ENCODE measurements at places on chromosomes 1 and 21. TPM values are rescaled to one million over a fixed set of nuclear protein-coding genes. Genes with fewer than 3 reads are reported as not detected.

MR1 gene
- 13.0 TPM for total RNA-seq

C1QTNF12 gene
- 0.85 TPM for total RNA-seq

FCRL6 gene
- not detected for total RNA-seq

RIPK4 gene
- 0.38 TPM for total RNA-seq

POLR3GL gene
- 19.2 TPM for total RNA-seq

CFHR4 gene
- total RNA-seq = not detected

TPTE gene
- total RNA-seq = not detected

CRYZ gene
- 52.9 TPM for total RNA-seq

ADAMTSL4 gene
- 4.2 TPM for total RNA-seq

OR2L2 gene
- not detected for total RNA-seq

TEX38 gene
- total RNA-seq = not detected

DMRTA2 gene
- total RNA-seq = not detected

SH2D1B gene
- not detected for total RNA-seq

KLHDC7A gene
- under 0.01 TPM for total RNA-seq

SARS1 gene
- 281 TPM for total RNA-seq

IL20 gene
- not detected for total RNA-seq

TEDDM1 gene
- not detected for total RNA-seq

F13B gene
- total RNA-seq = under 0.01 TPM

WNT9A gene
- 0.38 TPM for total RNA-seq

FCRL4 gene
- not detected for total RNA-seq

DNASE2B gene
- total RNA-seq = not detected

CDKN2C gene
- 38.5 TPM for total RNA-seq

DHDDS gene
- 54.4 TPM for total RNA-seq

NKAIN1 gene
- total RNA-seq = under 0.01 TPM

KRTAP22-1 gene
- total RNA-seq = not detected

TRIM67 gene
- not detected for total RNA-seq

EXTL1 gene
- total RNA-seq = 0.58 TPM

FAM72D gene
- under 0.01 TPM for total RNA-seq

CFAP107 gene
- total RNA-seq = not detected

KRTAP19-1 gene
- not detected for total RNA-seq

CTH gene
- 3.9 TPM for total RNA-seq

SAMD11 gene
- 4.5 TPM for total RNA-seq

AK5 gene
- 77.0 TPM for total RNA-seq

XKR8 gene
- total RNA-seq = 3.4 TPM

RNF186 gene
- total RNA-seq = not detected

TMPRSS3 gene
- not detected for total RNA-seq

ZYG11B gene
- 36.8 TPM for total RNA-seq

AMPD1 gene
- total RNA-seq = not detected

LCE1E gene
- not detected for total RNA-seq

ST6GALNAC5 gene
- 2.5 TPM for total RNA-seq

NLRP3 gene
- total RNA-seq = not detected

AMY2A gene
- total RNA-seq = not detected

SPRR4 gene
- not detected for total RNA-seq

SNAPIN gene
- 69.8 TPM for total RNA-seq

CD58 gene
- total RNA-seq = 15.5 TPM

CAPN8 gene
- total RNA-seq = 0.28 TPM

KIAA0040 gene
- 0.19 TPM for total RNA-seq

All from regular cardiac myocyte (primary cell).